ENCODE measurements at places on chromosomes 11 and 22.

GRCh38 chr11:66264914-66265313 is 3.5 kb upstream of the RAB1B start:
- DNase-seq, result no peak

DNA sequence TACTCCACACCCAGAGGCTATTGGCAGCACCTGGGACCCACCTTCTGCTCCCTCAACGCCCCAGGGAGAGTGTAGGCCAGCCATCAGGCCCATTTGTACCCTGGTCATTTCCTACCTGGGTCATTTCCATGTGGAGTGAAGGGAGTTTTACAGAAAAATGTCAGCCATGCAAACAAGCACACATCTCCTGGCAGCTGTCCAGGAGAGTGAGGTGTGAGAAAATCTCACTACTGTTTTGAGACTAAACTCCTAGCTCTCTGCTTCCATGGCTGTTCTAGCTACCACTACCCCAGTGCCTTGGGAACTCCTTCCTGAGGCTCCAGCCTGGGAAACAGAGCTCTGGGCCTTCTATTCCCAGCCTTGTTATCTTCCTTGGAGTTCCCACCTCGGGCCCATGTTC is 2.8 kb upstream of the TMPRSS13 start:
- DNase-seq, result no peak

DNA sequence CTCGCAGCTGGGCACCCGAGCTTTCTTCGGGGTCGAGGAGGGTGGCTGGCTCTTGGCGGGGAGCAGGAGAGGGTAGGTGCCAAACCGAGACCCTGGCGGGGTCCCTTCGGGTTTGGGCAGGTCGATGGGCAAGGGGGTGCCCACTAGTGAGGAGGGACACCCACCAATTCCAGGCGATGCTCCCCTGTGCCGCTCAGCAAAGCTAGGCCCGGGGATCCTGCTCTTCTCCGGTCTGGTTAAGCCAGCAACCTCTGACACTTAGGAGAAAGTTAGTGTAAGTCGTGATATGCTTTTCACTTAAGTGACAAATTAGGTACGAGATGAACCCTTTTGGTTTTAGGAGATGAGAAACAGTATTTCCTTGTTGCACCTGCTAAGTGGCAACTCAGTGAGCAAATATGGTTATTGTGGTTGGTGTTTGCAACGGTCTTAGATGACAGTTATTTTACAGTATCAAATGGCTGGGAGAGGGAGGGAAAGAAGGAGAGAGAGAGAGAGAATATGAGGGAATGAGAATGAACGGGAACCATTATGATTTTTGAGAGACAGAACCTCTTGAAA is 565 bp downstream of the NUCB2 start:
- peak; percentile 52 for DNase-seq

- DNase-seq, result no peak
Observed at GRCh38 chr11:121464352-121464946, 11.7 kb upstream of the SORL1-AS1 start.

DNA sequence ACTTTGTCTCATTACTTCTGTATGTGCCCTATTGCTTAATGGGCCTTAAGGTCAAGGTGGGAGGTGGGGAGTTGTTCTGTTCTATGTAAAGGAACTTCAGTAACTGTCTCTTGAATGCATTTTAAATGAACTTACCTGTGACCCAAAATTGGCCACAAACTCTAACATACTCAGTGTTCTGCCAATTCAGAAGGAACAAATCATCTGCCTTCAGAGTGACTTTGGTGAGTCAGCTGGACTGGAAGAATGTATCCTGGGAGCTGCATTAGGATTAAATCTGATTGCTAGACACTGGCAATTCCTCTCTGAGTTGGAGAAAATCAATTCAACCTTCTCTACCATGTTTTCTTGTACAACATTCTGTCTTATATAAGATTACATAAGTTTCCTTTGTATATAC is 1104.8 kb downstream of the DLG2 start:
- no peak for DNase-seq

DNA sequence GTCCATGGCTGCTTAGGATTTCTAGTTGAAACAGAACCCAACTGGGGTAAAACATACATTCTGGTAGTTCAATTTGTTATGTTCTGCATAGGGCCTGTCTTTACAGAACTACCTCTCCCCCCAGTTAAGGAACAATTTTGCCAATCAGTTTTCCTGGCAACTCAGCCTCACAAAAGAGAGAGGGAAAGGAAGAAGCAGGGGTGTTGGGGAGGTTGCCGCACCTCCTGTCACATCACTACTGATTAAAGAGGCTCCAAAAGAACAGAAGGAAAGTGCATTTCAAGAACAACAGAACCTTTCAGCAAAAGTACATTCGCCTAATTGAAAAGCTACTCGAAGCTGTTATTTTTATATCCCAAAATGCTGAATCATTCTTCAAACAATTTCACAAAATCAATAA is 217.6 kb downstream of the CADM1 start:
- DNase-seq, result no peak

DNA sequence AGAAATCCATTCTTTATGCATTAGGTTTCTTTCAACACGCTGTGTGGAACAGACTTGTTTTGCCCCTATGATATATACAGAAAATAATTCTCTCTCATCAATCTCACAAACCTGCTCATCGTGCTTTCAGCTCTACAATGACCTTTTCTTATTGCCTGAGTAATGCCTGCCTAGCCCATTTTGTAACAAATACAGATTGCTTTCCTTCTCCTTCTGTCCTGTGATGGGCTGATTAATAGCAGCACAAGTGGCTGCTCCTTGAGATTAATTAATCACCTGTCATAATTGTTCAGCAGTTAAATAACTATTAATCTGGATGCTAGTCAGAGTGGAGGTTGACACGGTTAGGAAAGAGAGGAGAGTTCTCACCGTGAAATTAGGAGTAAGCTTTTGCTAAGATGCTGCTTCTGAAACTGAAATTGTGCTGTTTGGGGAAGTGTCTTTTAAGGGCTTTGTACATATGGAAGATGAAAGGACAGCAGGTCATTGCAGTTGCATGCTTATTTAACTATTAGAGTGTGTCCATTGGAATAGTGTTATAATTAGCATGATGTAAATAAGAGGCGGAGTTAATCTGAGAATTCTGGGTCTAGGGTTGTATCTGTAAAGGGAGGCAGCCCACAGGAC is 1430.5 kb downstream of the FAM181B start:
- DNase-seq, result no peak

DNA sequence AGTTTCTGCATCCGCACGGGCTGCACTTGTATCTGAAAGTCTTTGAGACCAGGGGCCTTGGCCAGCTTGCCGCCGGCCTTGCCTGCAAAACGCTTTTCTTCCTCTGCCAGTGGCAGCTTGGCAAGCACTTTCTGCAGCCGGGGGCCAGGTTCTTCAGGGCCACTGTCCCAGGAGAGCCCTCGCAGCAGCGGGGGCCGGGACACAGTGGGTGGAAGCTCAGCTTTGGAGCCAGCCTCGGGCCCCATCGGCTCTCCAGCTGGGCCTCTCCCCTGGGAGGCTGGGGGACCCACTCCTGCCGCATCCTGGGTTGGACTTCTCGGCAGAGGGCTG is 57.5 kb upstream of the LYVE1 start:
- DNase-seq, result no peak

DNA sequence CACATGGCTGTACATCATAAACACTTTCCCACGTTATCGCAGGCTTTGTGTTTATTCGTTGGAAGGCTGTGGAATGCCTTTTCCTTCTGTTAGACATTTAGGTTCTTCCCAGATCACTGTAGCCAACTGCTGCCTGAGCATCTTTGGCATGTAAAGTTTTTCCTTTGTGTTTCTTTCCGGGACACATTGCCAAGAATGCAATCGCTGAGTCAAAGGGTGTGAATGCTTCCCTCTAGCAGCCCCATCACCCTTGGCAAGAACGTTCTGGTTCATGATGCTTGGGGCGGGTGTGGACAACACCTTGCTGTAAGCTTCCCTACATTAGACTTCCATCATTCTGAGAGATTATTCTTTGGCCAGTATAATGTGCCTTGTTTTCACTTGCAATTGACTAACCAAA is 136.2 kb downstream of the OSBP2 start:
- DNase-seq, result no peak

GRCh38 chr22:27843441-27843840 is 41.9 kb upstream of the MN1 start:
- no peak for DNase-seq

- DNase-seq, result no peak
Observed at GRCh38 chr22:44111562-44112155, 69.1 kb upstream of the PARVG start.

All from skin of body (tissue), 3 donors.